ENCODE measurements at places on chromosomes 3 and 15. TPM values are rescaled to one million over a fixed set of nuclear protein-coding genes. Genes with fewer than 3 reads are reported as not detected.
A peak's percentile ranks its signal among the peaks of the same experiment; 100 is the strongest.

The GRIP2 gene
- not detected for total RNA-seq

GRCh38 chr15:31448635-31448979 lies 122.0 kb downstream of the KLF13 start:
- peak overlapping the region; percentile 88 for H3K27ac ChIP-seq
- H3K36me3 ChIP-seq: peaks cover 5% of the 10 kb centered on the region
- H3K4me3 ChIP-seq: peak overlapping the region; percentile 38
- no peaks in the 10 kb centered on the region for H3K27me3 ChIP-seq

- DNase-seq: no peak
- H3K27ac ChIP-seq: peak overlapping the region; percentile 92
- peaks cover 79% of the 10 kb centered on the region for H3K4me1 ChIP-seq
- H3K36me3 ChIP-seq: peaks cover 55% of the 10 kb centered on the region
- peak overlapping the region; percentile 68 for H3K4me3 ChIP-seq
Measured at GRCh38 chr15:50059883-50060282, 59.1 kb downstream of the ATP8B4 start.

- H3K36me3 ChIP-seq: no peaks in the 10 kb centered on the region
- DNase-seq: no peak
- H3K27me3 ChIP-seq: peaks cover 2% of the 10 kb centered on the region
- no peak overlapping the region for H3K4me3 ChIP-seq
- no peak overlapping the region for H3K27ac ChIP-seq
Measured at GRCh38 chr3:18179521-18179920, 245.6 kb downstream of the SATB1 start.

DNA sequence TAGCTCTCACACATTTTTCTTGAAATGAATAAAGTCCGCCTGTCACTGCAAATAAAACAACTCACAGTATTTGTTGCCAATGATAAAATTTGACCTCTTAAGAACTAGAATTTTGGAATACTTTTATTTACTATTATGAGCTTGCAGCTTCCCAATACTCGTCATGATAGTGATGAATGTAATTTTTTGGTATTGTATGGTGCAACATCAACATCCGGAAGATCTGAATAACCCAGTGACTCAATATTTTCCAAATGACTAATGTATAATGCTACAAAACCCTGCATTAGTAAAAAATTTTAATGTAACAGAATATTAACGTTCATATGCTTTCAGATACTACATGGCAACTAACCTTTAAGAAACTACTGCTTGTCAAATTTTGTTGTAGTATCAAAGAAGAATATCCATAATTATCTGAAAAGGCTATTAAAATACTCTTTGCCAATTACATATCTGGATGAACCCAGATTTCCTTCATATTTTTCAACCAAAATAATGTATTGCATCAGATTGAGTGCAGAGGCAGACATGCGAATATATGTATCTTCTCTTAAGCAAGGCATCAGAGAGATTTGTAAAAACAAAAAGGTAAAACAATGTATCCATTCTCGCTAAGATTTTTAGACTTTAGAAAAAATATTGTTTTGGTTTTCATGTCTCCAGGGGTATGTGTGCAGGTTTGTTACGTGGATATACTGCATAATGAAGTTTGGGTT lies 95.3 kb downstream of the IGF2BP2 start:
- no peaks in the 10 kb centered on the region for H3K36me3 ChIP-seq
- H3K4me1 ChIP-seq: no peaks in the 10 kb centered on the region
- H3K27me3 ChIP-seq: no peaks in the 10 kb centered on the region
- DNase-seq: no peak
- H3K27ac ChIP-seq: no peak overlapping the region

Measured in natural killer cell treated with Interleukin-12 subunit alpha and Interleukin-12 subunit beta and Interleukin-15 and Interleukin-18, amount 100 ng/mL, for 72 hours (primary cell).